ENCODE measurements at places on chromosomes 12 and 14.
A peak's percentile ranks its signal among the peaks of the same experiment; 100 is the strongest.

DNA sequence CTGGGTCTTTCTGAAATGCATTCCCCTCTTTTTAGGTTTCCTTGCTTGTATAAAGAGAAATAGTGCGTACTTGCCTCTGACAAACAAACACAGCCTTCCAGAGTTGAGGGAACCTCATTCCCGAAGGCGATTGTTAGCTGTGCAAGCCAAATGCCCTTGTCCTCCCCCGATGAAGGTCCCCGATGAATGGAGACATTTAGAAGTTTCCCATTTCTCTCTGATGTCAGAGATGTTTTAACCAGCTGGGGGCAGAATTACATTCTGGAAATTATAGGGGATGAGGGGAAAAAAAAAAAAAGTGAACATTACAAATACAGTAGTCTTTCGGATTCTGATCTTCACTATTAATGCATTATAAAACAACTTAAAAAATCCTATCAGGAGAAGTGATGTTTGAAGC is 366.8 kb downstream of the VRK1 start:
- no peak for DNase-seq

DNA sequence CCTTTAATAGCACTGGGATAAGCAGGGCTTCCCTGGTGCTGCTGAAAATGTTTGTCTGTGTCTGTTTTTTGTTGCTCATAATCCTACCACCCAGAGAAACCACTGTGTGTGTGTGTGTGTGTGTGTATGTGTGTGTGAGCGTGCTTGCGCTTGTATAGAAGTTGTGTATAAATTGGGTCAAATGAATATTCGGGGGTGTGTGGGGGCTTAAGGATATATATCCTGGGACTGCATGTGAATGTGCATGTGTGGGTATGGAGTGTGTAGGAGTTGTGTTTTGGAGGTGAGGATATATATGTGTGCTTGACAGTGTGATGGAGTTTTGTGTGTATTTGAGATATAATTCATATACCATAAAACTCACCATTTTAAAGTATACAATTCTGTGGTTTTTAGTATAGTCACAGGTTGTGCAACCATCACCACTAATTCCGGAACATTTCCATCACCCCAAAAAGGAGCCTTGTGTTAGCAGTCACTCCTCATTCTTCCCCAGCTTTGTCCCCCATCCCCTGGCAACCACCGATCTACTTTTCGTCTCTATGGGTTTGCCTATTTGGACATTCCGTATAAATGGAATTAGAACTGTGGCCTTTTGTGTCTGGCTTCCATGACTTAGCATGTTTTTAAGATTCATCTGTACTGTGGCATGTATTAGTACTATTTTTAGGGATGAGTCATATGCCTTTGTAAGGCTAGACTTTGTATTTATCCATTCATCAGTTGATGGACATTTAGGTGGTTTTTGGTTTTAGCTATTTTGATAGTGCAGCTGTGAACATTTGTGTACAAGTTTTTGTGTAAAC is 25.6 kb downstream of the TCTN1 start:
- DNase-seq: no peak

GRCh38 chr12:50322206-50322605 is 38.9 kb upstream of the LIMA1 start:
- no peak for DNase-seq

- peak; percentile 51 for DNase-seq
Observed at GRCh38 chr12:13211859-13212664, 15.5 kb downstream of the EMP1 start.

DNA sequence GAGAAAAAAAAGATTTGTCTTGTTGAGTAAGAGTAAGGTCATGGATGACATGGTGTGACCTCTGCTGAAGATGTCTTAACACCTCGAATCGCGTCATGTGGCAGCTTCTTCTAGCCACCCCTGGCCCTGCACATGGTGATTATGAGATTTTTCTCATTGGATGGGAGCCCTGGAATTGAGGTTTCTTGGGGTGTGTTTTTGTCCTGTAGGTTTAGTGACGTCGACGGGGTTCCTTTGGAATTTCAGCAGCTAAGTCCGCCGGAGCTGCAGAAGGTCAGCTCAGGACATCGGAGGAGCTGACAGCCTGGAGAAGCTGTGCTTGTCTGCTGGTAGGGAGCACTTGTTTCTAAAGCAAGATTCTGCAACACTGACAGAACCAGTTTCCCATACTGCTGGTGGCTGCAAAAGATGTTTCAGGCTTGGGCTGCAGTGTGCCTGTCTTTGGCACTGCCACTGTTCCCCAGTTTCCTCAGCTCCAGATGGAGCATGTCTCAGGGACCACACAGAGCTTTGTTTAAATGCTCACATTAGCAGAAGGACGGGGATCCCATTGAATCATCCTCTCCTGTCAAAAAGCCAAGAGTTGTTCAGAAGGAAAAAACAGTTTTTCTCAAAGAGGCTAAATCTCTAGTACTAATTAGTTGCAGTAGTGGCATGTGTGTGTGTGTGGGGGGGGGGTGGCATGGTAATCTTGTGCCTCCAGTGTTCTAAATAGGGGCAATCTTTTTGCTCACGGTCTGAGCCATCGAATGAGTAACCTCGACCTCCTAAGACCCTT is 5.2 kb upstream of the FOS start:
- DNase-seq: no peak

- peak; percentile 85 for DNase-seq
Observed at GRCh38 chr12:123457980-123458779, at the start of gene SNRNP35. Gene SNRNP35 (plus strand): TSS chr12:123458139. CDS start chr12:123465541, 7,402 bp downstream.

GRCh38 chr14:102927346-102927877 is 4.9 kb downstream of the AMN start:
- DNase-seq: no peak

GRCh38 chr14:29637411-29637810 is 290.2 kb downstream of the PRKD1 start:
- peak; percentile 92 for DNase-seq

Data from NCI-H446 treated with DMSO at 0.1 percent for 48 hours (cell line).